ENCODE measurements at places on chromosomes 13 and 19.
A peak's percentile ranks its signal among the peaks of the same experiment; 100 is the strongest.

DNA sequence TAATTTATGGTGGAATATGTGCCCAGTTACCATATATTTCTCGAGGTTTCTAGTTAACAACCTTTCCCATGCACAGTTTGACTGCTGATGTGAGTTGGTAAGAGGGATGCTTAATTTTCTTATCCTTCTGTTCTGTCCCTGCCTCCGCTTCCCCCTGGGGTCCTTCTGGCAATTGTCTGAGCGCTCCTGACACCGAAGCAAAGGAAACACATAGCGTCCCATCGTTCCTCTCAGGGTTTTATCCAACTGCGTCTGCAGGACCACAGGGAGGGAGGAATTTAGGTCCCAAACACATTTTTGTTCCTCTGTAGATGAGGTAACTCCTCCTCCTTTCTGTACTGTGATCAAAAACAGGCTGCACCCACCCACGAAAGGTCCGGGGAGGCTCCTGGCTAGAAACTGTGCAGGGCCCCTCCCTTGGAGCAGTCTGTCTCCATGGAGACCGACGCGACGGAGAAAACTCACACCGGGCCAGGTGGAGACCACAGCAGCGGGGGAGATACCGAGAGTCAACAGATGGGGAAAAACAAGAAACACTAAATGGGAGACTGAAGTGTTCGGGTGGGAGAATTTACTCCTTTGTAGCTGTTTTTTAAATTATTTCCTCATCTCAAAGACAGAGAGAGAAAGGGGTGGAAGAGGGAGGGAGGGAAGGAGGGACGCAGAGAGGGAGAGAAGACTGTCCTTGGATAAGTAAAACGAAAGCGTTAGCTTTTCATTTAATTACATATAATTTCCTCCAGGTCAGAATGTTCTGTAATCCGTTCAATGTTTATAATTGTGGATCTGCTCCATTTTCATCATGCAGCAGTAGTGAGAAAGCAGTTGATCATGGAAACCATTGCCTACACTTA, 191.8 kb upstream of the NBEA start:
- no peak for DNase-seq

GRCh38 chr19:17209126-17210036, 5.8 kb upstream of the USE1 start:
- DNase-seq, result no peak

DNA sequence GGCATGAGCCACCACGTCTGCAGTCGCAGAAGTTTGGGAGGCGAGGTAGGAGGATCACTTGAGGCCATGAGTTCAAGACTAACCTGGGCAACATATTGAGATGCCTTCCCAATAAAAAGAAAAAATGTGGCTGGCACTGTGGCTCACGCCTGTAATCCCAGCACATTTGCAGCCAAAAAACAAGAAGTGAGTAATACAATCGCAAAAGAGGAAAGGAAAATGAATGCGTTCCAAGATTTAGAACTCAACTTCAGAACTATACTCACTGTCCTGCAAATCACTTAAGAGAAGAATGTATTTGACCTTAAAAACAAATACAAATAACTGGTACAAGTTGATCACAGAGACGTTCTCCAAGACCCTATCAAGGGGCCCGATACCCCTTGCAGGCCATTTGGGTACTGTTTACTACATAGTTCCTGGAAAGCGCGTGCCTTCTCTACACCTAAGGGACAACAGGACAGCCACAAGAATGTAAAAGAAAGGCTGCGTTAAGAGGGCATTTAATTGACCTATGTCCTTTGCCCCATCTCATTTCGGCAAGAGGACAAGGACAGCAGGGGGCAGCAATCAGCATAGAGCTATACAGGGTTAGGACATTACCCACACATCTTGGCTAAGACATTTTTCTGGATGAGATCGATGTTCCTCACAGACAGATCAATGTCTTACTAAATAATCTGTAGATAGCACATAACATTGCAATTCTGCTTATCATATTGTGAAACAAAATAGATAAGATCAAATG, 41.3 kb downstream of the FLT3 start:
- peak; percentile 47 for DNase-seq

GRCh38 chr13:98658131-98658530, 81.2 kb upstream of the STK24 start:
- no peak for DNase-seq

- DNase-seq, result no peak
Measured at GRCh38 chr13:109165417-109165904, 536.0 kb downstream of the MYO16 start.

DNA sequence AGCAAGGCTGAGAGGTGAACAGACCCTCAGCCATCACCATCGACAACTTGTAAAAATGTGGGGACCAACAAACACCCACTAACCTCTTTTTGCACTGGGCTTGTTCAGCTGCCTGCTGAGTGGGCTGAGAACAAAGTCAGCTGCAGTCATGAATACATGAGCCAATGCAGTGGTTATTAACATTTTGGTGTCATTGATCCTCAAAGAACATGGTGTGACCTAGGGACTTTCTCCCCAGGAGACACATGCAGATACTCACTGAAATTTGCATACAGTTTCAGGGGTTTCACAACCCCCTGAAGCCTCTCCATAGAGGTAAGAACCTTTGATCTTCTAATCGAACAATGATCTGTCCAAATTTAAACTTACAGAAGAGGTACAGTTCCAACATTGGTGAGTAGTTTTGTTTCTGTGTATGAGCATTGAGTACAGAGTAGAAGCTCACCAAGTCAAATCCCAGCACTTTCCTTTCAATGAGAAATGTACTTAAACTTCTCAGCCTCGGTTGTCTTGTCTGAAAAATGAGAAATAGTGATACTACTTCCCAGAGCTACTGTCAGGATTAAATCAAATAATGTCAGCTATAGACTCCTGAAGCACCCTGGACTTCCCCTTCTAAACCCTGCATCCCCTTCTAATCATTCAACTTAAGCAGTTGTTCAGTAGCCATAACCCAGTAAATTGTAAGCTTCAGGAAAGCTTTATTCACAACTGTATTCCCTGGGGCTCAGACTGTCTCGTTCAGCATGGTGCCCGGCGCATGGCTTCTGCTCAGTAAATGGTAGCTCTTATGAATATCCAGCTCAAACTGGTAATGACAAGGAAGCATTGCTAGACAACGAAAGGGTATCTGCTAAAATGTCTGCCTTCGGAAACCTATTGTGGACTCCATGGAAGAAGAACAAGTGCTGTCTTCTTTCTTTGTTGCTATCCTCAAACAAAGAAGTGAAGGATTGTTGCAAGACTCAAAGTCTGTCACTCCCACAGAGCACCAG, 148.7 kb downstream of the FOXO1 start:
- no peak for DNase-seq

Measured in GF-D8 (cell line).